Omental fat pad (tissue), 4 donors: ENCODE measurements at places on chromosomes 12 and 14. TPM values are rescaled to one million over a fixed set of nuclear protein-coding genes. Genes with fewer than 3 reads are reported as not detected.

The INHBC gene
- not detected for total RNA-seq

The KRT6C gene
- total RNA-seq: not detected

The WASHC3 gene
- 95.4 TPM for total RNA-seq

The EDDM3A gene
- total RNA-seq: not detected

The TGM1 gene
- 109 TPM for total RNA-seq

The MGP gene
- 821 TPM for total RNA-seq

The ASB2 gene
- total RNA-seq: 2.4 TPM

The AKAP3 gene
- 3.6 TPM for total RNA-seq

The APPL2 gene
- total RNA-seq: 54.4 TPM

The KRT71 gene
- not detected for total RNA-seq

The POTEG gene
- total RNA-seq: not detected

The TEAD4 gene
- total RNA-seq: 79.3 TPM

The NOS1 gene
- 1.4 TPM for total RNA-seq

The EID3 gene
- 44.4 TPM for total RNA-seq

The OR6C2 gene
- not detected for total RNA-seq

The NINJ2 gene
- 20.2 TPM for total RNA-seq

The IFI27 gene
- 291 TPM for total RNA-seq

The MDM2 gene
- total RNA-seq: 62.3 TPM

The CCDC177 gene
- not detected for total RNA-seq

The KRT83 gene
- total RNA-seq: not detected

The CHGA gene
- total RNA-seq: not detected

The TOMM20L gene
- not detected for total RNA-seq

The CCDC38 gene
- total RNA-seq: not detected

The DENND5B gene
- total RNA-seq: 9.1 TPM

The SAMD15 gene
- 2.2 TPM for total RNA-seq

The IGF1 gene
- 68.1 TPM for total RNA-seq

The RDH16 gene
- total RNA-seq: 0.36 TPM

The CLEC4C gene
- total RNA-seq: not detected

The KRT74 gene
- not detected for total RNA-seq

The THAP2 gene
- 5.4 TPM for total RNA-seq

The PLEKHG7 gene
- total RNA-seq: not detected

The OTX2 gene
- total RNA-seq: not detected

The RGS6 gene
- total RNA-seq: 7.2 TPM

The PPP2R5C gene
- 84.8 TPM for total RNA-seq
